Activated CD8-positive, alpha-beta memory T cell treated with anti-CD3 and anti-CD28 coated beads, Interleukin-2, amount 50 U/mL, for 48 hours (primary cell): ENCODE measurements at places on chromosomes 1 and 21.

- DNase-seq, result no peak
These were observed 189.6 kb downstream of the SMYD3 start for GRCh38 chr1:246317332-246318035.

GRCh38 chr1:2350501-2350900 lies 40.9 kb downstream of the MORN1 start:
- no peak for DNase-seq

DNA sequence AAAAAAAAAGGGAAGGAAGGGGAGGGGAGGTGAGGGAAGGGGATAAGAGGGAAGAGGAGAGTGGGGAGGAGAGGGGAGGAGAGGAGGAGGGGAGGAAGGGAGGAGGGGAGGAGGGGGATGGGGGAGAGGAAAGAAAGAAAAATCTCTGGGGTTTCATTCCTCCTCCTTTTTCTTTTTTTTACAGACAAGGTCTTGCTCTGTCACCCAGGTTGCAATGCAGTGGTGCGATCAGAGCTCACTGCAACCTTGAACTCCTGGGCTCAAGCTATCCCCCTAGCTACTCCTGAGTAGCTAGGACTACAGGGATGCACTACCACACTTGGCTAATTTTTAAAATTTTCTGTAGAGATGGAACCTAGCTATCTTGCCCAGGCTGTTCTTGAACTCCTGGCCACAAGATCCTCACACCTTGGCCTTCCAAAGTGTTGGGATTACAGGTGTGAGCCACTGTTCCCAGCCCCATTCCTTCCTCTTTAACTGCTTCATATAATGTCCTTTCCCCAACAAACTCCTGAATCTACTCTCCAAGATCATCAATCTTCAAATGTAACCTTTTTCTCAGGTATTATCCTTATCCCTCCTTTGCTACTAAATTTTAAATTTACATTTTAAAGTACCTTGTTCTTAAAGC lies 23.2 kb downstream of the GON4L start:
- peak; percentile 22 for DNase-seq

DNA sequence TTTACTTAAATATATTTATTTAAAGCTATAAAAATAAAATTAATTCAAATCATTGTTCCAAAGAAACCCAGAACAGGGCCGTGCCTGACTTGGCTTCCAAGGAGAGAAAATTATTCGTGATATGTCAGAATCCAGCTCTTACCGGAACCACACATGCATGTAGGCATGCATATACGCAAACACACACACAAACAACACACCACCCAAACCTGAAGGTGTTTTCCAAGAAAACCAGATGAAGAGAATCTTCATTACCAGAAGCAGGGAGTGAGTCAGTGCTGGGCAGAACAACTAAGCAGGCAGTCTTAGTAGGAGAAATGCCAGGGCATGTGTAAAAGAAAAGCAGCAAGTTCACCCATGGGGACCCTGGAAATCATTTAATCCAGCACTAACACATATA lies 432.0 kb upstream of the BEND5 start:
- DNase-seq, result no peak

DNA sequence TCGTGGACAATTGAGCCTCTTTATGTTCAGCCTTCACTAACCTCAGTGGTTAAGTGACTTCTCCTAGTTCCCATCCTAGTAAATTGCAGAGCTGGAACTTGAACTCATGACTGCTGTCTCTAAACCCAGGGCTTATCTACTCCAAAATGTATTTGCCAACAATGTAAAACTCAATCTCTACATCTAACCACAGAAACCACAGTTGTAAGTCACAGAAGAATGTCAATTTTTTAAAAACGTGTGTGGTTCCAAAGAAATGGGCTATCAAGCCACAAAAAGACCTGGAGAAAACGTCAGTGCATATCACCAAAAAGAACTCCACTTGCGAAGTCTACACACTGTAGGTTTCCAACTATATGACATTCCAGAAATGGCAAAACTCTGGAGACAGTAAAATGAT lies 172.6 kb upstream of the HMCN1 start:
- DNase-seq, result no peak

DNA sequence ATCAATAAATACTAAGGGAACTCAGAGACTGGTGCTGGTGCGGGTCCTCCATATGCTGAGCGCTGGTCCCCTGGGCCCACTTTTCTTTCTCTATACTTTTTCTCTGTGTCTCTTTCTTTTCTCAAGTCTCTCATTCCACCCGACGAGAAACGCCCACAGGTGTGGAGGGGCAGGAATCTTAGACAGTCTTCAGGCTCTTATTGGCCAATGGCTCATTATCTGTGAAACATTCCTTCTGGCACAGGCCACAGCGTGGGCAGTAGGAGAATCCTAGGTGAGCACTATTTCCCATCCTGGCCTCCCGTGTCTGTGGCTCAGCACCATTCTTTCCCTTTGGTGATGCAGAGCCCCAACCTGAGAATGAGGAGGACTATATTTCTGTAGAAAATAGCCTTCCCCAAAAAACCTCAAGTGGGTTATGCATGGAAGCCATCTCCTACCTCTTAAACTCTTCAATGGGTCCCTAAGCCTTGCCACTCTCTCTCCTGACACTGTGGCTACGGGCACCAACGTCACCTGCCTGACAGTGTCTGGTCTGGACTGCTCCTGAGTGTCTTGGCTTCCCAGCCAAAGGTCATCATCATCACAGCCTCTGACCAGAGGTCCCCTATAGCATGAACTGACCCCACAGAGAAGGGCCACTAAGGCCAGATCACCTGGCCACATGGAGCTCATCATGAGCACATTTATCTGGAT lies 6.2 kb upstream of the SLAMF1 start:
- no peak for DNase-seq

- DNase-seq, result no peak
These were observed 10.1 kb downstream of the RAB7B start for GRCh38 chr1:205993068-205993467.

DNA sequence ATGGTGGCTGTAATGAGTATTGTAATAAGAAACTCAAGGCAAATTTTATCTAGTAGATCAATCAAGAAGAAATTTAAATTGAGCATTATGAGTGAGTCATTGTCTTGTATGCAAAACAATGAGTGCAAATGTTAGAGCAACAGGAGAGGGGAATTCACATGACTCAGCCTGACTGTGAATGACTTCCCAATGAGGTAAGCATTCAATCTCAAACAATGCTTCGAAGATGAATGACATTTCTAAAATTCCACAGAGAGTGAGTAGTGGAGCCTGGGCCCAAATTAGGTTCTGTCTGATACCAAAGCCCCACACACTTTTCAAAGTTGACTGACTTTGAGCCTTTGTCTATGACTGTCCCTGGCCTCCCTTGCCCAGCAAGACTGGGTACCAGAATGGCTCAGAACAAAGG lies 738.0 kb downstream of the PTPRU start:
- DNase-seq, result no peak

GRCh38 chr21:41678016-41678923 lies 88.6 kb downstream of the RIPK4 start:
- DNase-seq, result no peak

DNA sequence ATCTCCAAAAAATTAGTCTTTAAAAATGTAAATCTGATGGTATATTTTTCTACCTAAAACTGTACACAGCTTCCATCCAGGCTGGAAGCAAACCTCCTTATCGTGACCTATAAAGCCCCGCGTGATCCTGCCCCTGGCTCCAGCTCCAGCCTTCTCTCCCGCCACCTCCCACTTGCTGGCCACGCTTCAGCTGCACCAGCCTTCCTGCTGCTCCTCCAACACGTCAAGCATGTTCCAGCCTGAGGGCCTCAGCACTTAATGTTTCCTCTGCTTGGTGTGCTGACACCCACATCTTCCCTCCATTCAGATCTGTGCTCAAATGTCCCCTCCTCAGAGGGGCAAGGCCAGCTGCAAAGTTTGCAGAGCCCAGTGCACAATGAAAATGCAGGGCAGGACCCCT lies 123.5 kb upstream of the MAGI3 start:
- DNase-seq, result no peak

- DNase-seq, result no peak
These were observed 30.6 kb upstream of the TADA1 start for GRCh38 chr1:166906647-166907046.

- no peak for DNase-seq
These were observed 99.2 kb downstream of the PHTF1 start for GRCh38 chr1:113660088-113660487.

- peak; percentile 90 for DNase-seq
These were observed 36.5 kb upstream of the TRAPPC10 start for GRCh38 chr21:43975469-43976098.

GRCh38 chr1:115678141-115678540 lies 36.4 kb downstream of the VANGL1 start:
- DNase-seq, result no peak

DNA sequence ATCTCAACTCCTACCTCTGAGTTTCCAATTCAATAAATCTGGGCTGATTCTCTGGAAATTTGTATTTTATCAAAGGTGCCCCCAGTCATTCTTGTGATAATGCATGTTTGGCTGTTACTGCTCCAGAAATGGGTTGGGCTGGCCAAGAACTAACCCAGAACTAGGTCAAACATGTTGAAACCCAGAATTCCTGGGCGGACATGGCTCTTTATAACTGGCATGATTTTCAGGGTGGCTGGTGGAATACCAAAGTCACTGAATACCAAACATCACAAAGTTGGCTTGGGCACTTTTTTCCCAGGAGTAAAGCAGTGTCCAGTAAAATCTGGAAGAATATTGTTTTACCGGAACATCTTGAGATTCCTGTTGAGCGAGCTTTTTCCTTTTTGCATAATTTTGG lies 89.4 kb upstream of the S1PR1 start:
- DNase-seq, result no peak

GRCh38 chr1:66532798-66533783 lies 862 bp upstream of the SGIP1 start:
- DNase-seq, result peak; percentile 60

GRCh38 chr1:55059302-55060132 lies 20.2 kb downstream of the PCSK9 start:
- peak; percentile 47 for DNase-seq

DNA sequence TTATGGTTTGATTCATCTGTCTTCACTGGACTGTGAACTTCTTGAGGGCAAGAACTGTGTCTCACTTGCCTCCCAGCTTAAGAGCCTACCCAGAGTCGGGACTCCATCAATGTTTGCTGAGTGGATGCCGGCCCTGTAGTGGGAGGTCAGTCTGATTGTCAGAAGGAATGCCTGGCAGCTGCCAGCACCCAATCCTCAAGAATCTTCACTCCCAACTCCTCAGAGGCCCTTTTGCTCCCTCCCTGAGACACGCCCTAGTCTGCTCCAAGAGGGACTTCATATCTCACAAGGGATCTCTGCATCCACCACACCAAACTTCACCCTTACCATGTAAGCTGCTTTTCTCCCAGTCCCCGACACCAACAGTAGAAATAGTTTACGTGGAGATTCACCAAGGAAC lies 15.2 kb upstream of the KDM4A start:
- no peak for DNase-seq

DNA sequence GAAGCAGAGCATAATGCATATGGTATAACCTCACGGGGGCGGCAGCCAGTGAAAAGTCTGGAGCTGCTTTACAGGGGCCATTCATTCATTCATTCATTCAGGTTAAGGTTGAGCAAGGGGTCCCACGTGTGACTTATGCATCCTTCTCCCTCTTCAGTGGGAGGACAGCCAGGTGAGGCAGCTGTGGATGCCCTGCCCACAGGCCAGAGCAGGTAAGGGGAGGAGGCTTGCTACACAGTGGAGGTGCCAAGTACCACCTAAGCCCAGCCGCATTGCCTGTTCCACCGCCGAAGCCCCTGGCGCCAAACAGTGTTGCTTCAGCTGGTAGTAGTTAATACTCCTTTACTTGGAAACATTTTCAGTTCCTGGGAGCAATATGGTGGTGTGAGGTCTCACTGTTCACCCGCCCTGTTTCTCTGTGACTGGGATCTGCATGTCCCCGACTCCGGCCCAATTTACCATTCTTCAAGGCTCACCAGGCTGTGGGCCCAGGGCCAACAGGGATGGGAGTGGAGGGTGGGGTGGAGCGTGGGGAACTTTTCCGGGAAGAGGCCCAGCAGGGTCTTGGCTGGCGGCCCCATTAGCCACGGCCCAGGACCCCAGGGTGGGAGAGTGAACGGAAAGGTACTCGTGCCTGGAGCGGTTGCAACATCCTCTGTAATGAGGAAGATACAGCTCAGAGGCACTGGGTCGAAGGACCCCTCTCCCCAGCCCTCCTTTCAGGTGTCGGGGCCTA lies 722 bp upstream of the PODN start:
- peak; percentile 47 for DNase-seq

GRCh38 chr1:6010554-6010953 lies 18.3 kb upstream of the NPHP4 start:
- DNase-seq, result no peak

DNA sequence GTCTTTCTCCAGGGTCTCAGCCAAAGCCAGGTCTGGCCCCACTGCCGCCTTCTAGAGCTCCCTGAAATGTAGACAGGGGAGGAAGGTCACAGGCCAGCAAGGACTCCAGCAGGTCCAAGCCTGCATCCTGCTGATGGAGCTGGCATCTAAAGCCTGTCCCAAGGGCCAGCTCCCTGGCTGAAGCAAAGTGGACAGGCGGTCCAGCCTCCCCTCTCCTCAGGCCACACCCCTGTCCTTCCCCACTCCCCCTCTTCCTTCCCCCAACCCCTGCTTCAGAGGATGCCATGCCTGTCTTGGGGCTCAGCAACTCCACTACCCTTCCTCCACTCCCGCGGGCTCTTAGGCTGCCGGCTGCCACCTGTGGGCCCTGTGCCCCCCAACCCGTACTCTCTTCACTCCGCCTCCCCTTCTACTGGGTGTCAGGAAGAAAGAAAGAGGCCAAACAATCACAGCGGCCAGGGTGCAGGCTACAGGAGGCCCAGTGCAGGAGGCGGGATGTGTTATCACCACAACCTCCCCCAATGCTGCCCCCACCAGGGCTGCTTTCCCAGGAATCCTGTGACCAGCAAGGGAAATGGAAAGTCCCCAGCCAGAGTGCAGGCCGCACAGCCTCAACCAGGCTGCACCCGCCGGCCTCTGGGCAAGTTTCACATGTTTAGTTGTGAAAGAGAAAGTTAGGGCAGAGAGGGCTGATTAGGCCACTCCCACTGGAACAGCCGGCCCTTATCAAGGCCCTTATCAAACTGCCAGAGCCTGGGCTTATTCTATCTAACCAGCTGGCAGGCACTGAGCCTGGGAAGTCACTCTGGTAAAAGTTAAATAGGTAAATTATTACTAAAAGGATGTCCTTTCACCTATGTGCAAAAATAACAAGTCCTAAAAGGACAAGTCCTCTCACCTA lies 34.1 kb downstream of the ACOT7 start:
- peak; percentile 76 for DNase-seq

DNA sequence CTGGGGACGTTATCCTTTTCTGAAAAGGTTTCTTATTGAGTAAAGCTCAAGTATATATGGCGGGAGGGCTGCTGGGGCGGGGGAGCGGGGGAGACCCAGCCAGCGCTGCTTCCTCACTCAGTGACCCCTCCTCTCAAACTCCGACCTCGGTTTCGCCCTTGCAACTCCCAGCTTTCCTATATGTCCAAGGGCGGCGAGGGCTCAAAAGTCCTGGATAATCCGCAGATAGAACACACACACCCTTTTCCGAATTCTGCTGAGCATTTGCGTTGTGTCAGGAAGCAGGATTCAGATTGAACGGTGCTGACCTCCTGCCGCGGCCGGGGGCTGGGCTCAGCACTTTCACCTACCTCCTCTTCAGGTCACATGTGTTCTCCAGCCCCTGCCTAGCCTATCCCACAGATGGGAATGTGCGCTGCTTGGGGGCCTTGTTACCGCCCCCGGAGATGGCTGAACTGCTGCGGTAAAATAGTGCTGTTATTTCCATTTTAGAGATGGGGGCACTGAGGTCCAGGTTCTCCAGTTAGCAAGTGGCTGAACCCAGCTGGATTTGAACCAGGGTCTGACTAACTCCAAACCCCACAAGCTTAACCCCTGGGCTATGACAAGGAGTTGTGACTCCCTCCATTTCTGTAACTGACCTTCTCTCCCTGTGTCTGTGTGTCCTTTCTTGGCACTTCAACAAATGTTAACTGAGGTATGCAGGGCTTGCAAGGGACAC lies 795 bp upstream of the AHDC1 start:
- DNase-seq, result no peak

- no peak for DNase-seq
These were observed 6.5 kb upstream of the CCDC27 start for GRCh38 chr1:3745590-3746381.
